Stimulated activated CD4-positive, alpha-beta T cell treated with anti-CD3 and anti-CD28 coated beads, Interleukin-4, amount 100 ng/mL, for 1 hour (primary cell): ENCODE measurements at places on chromosomes 5 and 9.

- no peak for DNase-seq
These were observed 655 bp downstream of the MARVELD2 start for GRCh38 chr5:69415584-69415958.

- no peak for DNase-seq
These were observed 80.5 kb upstream of the TTC23L start for GRCh38 chr5:34758514-34758913.

DNA sequence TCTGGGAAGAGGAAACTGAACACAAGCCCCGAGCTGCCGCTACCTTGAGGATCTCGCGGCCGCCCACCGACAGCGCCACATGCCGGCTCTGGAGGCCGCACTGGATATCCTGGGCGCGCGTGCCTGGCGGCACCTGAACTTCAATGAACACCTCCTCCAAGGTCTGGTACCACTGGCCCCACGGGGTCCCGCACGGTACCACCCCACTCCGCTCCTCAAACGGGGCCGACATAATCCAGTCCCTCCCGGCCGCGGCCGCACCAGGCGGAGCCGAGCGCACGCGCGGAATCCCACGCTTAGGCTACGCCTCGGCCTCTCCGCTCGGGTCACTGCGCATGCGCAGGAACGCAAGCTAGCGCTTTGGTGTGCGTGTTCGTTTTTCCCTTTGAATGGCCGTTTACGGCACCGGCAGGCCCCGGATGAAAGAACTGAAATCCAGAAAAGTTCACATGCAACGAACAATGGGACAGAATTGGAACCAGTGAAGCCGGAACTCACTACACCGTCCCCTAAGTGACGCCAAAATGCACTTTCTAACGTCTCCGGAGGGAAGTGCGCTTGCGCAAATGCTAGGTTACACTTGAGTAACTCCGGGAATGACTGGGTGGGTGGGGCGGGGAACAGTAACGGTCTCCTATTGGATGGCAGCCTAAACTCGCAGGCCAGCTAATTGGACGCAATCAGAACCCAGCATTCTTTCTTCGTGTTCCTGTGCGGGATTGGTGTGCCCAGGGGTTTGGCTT, at the start of gene NUDCD2:
Gene NUDCD2 (minus strand): TSS at position 284 of the 743 bp plus-strand sequence. CDS start 52 bp downstream, at position 232.
- DNase-seq = peak; percentile 95

GRCh38 chr9:124041817-124042116, 30.2 kb downstream of the LHX2 start:
- DNase-seq = no peak

- DNase-seq = no peak
These were observed 77.6 kb upstream of the ADRA1B start for GRCh38 chr5:159838551-159839222.

DNA sequence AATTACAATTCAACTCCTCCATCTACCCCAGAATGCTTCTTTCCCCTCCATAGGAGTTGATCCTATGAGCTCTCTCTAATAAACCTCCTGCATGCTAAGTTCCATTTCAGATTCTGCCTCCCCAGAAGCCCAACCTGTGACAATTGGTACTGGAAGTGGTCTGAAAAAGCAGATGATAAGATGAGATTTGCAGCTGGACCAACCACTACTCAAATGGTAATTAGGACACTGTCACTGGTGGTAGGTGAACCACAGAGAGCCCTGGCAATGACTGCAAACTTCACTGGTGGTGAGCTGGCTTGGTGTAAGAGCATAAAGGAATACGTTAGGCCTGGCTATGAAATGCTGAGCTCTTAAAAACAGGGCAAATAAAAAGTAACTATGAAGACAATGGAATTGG, 112.6 kb downstream of the ESM1 start:
- no peak for DNase-seq

DNA sequence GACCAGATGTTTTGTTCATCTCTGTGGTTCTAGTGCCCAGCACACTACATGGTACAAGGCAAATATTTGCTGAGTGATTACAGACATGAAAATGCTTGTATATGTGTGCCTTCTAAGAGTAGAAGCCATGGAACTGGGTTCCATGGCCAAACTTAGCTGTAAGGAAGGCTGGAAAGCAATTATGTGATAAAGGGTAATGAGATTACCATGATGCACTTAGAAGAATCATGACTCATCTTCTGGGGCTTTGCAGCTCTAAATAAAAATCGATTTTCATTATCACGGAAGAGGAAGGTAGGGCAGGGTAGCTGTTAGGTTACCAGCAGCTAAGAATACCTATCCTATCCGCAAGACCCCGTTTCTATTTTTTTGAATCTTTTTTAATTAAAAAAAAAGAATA, 28.0 kb downstream of the RFK start:
- no peak for DNase-seq

DNA sequence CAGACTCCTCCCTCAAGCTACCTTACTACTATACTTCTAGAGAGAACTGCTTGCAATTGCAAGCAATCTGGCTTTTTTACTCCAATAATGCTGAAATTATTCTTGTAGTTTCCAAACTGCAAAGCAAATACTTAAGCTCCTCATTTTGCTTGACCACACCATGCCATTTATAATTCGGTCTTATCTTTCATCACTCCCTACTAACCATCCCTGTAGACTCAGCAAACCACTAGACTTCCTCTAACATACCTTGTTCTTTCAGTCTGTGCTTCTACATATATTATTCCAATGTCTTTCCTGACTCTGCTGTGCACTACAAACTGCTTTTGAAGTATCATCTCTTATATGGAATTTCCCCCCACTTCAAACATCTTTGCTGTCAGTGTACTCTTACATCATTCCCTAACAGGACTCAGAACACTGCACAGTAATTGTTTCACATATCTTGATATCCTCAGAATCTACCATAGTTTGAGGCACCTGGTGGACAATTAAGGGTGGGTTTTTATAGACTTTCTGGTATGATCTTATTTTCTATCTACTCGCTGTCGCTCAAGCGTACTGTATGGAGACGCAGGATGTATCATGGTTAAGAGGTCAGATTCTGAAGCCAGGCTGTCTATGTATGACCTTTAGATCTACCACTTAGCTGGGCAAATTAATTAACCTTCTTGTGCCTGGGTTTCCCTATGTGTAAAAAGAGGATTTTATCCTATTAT, 2.8 kb downstream of the IL6ST start:
- DNase-seq = no peak

DNA sequence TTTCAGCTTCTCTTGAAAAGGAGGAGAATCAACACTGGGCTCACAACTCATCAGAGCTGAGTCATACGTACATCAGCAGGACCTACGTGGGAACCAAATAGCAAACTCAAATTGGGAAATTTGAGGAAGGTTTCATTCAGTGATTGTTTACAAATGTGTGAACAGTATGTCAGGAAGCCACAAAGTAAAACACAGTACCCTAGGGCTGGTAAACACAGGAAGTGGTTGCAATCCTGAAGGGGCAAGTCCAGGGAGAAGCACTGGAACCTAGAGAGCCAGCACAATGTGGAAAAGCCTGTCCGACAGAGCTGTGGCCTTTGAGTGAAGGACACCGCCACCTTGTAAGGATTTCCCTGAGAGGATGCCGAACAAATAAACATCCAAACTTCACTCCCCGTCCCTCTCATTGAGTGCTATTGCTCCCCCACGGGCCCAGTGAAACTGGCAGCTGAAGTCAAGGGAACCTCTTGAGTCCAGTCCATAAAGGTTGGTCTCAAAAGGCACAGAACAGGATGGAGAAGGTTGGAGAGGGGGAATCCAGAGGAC, 26.7 kb upstream of the RICTOR start:
- no peak for DNase-seq

DNA sequence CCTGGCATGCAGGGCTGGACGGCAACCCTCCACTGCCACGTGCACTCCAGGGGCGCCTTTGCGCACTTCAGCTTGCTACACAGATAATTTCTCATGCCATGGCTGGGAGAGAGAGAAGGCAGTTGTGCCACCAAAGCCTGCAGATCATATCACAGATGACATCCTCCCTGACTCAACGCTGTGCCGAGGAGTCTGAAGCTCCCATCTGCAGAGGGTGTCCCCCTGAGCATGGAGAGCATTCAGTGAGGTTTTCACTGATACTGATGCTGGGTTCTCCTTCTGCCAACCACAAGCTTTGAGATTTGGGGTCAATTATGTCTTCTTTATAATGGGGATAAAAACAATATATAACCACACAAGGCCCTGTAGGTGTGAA, 607.4 kb upstream of the ADAMTS16 start:
- no peak for DNase-seq

DNA sequence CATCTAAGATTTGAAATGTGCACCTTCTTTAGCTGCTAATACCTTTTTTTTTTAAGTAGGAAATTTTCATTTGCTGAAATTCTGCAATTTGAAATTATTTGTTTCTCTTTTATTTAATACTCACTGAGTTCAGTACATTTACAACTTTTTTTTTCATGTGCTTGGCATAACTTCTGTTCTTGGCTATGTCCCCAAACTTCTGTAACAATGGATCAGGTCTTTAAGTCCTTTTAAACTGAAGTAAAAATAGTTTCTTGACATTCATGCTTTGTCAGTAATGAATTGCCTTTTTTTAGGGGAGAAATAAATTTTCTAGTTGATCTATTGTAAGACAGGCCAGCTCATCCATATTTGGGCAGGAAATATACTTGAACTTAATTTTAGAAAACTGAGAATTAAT, 41.5 kb downstream of the EDIL3 start:
- DNase-seq = no peak

DNA sequence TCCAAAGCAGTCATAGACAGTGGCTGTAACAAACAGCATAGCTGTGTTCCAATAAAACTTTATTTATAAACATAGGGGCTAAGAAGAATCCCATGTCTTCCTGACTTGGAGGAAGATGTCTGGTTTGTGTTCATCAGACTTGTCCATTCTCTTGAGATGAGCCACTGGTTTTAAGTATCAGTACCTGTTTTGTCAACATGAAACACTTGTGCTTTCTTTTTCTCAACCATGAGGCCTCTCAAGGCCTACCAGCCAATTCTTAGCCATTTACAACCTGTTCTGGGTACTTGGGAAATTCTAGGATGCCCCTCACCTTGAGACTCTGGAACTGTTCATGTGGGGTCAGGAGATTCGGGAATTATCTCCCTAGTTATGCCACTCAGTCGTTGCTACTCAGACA, 154.3 kb upstream of the PPP1R2B start:
- DNase-seq = no peak

DNA sequence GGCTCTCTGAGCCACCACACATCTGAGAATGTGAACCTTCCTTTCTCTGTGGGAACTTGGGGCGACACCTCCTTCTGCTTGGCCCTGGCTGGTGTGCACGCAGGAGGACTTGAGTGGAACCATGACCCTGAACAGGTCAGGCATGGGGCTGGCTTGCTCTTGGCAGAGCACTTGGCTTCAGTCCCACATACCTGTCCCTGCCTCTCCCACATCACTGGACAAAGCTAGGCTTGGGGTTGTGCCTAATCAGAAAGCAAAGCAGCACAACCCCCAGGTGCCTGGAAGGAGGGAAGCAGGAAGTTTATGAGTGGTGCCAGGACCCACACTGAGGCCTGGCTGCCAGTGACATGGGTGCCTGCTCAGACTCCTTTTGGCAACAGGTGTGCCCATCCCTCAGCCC, 13.2 kb downstream of the GADD45G start:
- DNase-seq = no peak

DNA sequence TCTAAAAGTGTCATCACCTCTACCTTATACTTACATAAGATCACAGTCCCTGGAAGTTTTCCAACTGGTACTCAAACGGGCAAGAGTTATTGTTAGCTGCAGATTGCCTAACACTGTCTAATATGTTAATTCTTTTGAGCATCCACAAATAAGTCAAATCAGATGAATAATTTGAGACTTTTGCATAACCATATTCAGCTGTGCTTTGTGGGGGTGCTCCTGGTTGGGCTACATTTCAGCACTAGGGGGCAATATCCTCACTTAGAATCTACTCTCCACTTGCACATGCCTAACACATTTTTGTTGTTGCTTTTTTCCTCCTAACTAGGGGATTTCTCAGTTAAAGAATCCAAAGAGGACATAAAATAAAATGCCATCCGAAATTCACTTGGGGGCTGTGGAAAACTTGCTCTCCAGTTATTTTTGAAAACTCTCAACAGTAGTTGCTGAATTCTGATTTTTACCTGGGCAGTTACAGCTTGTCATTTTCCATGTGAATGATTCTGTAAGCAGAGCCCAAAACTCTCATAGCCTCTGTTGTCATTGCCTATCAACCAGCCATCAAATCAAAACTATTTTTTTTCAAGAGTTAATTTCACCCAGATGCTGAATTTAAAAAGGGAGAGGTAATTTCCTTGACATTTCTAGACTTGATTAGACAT, 71.5 kb downstream of the TRIM36 start:
- peak; percentile 6 for DNase-seq

DNA sequence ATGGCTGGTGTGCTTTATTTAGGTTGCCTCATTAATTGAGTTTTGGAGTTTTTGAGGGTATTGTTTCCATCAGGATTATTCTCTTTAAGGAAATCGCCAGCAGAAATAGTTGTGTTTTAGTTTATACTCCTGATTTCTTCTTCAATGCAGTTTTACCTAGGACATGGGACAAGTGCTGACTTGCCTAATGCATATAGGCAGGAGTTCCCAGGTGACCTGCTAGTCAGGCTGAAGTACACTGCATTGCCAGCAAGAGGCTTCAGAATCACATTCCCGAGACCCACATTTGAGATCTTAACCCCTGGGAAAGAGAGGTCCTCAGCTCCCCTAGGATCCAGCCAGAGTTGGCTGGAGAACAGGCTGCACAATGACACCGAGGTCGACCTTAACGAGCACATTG, 1.5 kb upstream of the OR1N2 start:
- DNase-seq = no peak

DNA sequence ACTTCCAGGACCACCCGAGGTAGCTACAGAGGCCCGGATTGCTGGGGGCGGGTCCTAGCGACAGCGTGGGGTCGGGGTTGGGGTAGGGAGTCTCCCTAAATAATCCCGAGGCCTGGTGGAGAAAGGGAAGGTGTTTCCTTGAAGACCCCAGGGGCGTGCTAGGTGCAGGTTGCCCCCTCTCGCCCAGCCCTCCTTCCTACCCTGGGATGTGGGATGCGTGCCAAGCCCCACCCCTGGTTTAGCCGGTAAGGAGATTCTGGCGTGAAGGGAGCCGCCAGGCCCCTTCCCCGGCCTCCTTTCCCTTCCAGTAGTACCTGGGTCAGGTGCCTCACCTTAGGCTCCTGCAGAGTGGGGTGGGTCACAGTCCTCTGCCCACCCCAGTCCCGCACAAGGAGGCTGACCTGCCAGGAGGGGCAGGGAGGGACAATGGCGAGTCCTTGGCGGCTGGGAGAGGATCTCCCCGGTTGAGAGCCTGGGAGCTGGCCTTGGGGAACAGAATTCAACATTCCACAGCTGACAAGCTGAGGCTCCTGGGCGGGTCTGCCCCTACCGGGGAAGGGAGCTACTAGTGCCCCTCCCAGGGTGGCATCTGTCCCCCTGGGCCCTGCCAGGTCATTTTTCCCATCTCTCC, 674 bp downstream of the TSPAN17 start:
- no peak for DNase-seq

DNA sequence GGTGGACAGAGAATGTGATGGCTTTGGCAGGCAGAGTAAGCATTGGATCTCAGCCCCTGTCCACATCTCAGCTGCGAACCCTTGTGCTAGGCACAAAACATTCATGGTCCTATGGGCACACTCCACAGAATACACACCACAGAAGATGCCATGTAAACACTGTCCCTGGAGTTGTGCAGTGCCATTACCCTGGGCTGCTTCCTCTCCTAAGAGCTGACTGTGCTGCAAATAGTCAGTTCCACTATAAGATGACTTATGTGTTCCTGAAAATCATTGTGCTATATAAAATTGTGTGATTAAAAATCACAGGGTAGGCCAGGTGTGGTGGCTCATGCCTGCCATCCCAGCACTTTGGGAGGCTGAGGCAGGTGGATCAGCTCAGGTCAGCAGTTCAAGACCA, 31.9 kb upstream of the ATP6V1G1 start:
- DNase-seq = no peak

GRCh38 chr9:137138722-137139467, at the start of gene GRIN1:
Gene GRIN1, plus strand, starts transcription at chr9:137139154. Its CDS starts 333 bp downstream, at chr9:137139487.
- peak; percentile 40 for DNase-seq

- no peak for DNase-seq
These were observed 18.9 kb upstream of the TTC33 start for GRCh38 chr5:40774623-40775022.
